ENCODE measurements at places on chromosomes 5 and 9. TPM values are rescaled to one million over a fixed set of nuclear protein-coding genes. Genes with fewer than 3 reads are reported as not detected.

The STC2 gene
- 20.2 TPM for total RNA-seq

The PFN3 gene
- not detected for total RNA-seq

DNA sequence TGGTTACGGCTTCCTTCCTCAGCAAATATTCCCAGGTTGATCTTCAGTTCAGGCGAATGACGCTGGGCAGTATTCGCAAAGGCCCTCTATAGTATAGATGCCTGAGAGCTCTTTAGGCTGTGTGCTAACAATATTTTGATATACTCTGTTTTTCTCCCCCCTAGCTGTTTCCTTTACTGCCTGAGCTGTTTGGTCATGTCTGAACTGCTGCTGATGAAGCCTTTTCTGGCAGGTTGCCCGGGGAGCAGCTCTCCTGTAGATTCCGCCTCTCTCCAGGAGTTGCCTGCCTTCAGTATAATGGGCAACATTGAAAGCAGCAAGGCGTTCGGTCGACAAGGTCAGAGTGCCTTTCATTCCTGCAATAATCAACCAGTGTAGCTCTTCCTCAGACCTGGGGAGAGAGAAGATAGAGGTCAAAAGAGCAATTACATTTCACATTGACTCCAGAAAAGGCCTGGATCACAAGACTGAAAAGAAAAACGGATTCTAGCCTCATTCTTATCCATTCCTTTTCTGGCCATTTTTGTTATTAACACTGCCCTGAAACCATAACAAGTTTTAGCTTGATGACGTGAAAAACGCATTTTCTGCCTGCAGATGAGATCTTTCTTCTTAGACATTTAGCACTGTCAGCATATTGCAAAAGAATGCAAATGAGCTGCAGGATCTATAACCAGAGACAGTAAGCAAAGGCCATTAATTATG lies 60.1 kb upstream of the ZNF608 start:
- H3K4me1 ChIP-seq = peaks cover 19% of the 10 kb centered on the region
- H3K27me3 ChIP-seq = no peaks in the 10 kb centered on the region
- no peak overlapping the region for H3K27ac ChIP-seq
- H3K4me3 ChIP-seq = no peak overlapping the region

DNA sequence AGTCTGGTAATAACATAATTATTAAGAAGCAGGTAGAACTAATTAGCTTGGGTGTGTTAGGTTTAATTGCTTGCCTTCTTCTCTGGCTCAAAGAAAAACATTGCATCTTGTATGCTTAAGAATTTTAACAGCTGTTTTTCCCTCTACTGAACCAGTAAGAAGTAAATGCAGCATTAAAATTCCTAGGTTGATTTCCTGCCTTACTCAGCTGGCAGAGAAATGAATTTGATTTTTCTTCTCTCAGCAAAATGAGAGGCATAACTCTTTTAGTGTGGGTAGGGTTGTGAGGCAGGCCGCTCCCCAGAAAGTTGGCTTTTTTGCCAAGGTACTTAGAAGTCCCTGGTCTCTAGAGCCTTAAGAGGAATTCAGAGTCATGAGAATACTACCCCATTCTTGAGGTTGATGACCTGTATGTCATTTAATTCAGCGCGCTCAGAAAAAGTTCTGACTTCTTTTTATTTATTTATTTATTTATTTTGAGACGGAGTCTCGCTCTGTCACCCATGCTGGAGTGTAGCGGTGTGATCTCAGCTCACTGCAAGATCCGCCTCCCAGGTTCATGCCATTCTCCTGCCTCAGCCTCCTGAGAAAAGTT lies 302.6 kb downstream of the ARHGEF28 start:
- no peak overlapping the region for H3K4me3 ChIP-seq

GRCh38 chr5:53965459-53965858 lies 344.9 kb downstream of the ARL15 start:
- H3K4me3 ChIP-seq = no peak overlapping the region
- H3K27me3 ChIP-seq = no peaks in the 10 kb centered on the region
- no peak for DNase-seq
- peaks cover 1% of the 10 kb centered on the region for H3K36me3 ChIP-seq
- H3K4me1 ChIP-seq = no peaks in the 10 kb centered on the region

GRCh38 chr5:179054036-179054785 lies 6.0 kb upstream of the ZNF354C start:
- no peak for DNase-seq
- peaks cover 5% of the 10 kb centered on the region for H3K27me3 ChIP-seq
- no peaks in the 10 kb centered on the region for H3K4me1 ChIP-seq
- no peaks in the 10 kb centered on the region for H3K36me3 ChIP-seq
- no peak overlapping the region for H3K27ac ChIP-seq

GRCh38 chr5:72235725-72236124 lies 84.3 kb downstream of the MRPS27 start:
- H3K4me1 ChIP-seq = peaks cover 2% of the 10 kb centered on the region
- DNase-seq = no peak
- peaks cover 7% of the 10 kb centered on the region for H3K27me3 ChIP-seq
- no peak overlapping the region for H3K4me3 ChIP-seq
- no peak overlapping the region for H3K27ac ChIP-seq

GRCh38 chr5:40071870-40072269 lies 607.8 kb upstream of the PTGER4 start:
- no peak overlapping the region for H3K27ac ChIP-seq
- H3K36me3 ChIP-seq = no peaks in the 10 kb centered on the region
- DNase-seq = no peak
- peaks cover 3% of the 10 kb centered on the region for H3K4me1 ChIP-seq

All from progenitor cell of endocrine pancreas (in vitro differentiated cells).